NCI-H2227 treated with DMSO at 0.1 percent for 48 hours (cell line): ENCODE measurements at places on chromosomes 16 and 17.

DNA sequence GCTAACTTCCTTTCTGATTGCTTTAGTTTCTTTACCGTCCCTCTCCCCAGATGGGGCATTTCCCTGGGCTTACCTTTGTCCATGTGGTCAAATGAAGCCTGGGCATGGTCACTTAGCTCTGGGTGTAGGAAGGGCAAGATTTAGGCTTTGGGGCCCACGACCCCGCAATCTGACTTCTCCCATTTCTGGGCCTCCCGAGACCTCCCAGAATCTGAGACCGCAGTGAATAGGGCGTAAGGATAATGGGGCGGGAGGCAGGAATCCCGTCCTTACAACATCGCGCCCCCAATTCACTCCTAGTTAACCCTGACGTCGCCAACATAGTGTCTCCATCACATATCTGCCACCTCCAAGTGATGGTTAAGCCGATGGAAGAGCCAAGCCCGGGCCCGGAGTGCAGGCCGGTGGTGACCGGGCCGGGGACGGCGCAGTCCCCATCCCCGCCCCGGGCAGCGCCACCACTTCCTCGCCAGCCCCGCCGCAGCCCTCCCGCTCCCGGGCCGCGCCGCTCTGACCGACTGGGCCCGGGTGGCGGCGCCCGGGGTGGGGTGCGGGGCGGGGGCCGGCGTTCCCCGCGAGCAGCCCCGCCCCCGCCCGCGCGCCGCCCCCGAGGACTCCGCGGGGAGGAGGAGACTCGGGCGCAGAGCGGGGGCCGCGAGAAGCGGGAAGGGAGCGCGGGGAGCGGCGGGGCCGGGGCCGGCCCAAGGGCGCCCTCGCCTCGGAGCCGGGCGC lies at the start of gene RHBDL3:
RHBDL3 (plus strand) TSS at position 641 of the 732 bp plus-strand sequence. CDS start 358 bp downstream, outside the sequence.
- DNase-seq = no peak

DNA sequence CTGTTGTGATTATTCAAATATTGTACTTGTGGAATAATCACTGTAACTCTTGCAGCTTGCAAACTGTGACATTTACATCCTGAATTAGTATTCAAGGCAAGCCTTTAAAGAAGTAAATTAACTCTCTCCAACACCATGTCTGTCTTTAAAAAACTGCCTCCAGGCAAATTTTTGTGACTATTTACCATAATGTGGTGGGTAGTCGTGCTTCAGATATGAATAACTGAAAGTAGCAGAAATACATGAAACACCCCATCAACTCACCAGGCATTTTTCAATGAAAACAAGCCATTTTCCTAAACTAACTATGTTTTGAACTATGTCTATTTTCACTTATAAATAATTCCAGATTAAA lies 217.4 kb upstream of the PSMD7 start:
- no peak for DNase-seq

DNA sequence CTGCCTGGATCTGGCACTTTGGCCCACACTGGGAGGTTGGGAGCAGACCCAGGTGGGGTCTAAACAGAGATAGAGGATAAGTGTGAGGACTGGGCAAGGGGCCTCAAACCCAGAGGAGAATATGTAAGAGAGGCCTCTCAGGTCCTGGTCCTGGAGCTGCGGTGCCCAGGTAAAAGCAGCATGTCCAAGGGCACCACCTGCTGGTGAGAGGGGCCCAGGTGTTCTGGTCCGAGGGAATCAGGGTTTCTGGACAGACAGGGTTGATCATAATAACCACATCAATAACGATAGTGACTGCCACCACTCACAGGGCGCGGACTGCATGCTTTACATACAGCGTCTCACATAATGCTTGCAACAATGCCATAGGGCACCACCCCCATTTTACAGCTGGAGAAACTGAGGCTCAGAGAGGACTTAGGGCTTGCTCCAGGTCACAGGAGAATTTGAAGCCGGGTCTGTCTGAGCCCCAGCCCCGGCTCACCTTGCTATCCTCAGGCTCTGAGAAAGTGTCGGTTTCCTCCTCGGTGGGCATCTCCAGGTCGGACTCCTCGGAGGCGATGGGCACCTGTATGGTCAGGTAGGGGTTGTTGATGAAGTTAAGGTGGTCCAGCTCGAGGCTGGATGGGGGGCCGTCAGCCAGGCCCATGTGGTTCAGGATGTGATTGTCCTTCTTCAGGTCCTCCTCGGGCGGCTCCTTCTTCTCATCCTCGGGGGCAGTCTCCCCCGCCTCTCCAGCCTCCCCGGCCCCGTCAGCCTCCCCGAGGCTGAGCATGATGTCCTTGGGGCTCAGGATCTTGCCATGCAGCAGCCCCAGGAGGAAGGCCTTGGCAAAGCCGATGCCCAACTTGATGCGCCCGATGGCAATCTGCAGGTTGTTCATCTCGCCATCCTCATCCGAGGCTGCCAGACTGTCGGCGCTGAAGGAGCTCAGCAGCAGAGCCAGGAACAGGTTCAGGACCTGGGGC lies 19.1 kb upstream of the CD79B start:
- no peak for DNase-seq

DNA sequence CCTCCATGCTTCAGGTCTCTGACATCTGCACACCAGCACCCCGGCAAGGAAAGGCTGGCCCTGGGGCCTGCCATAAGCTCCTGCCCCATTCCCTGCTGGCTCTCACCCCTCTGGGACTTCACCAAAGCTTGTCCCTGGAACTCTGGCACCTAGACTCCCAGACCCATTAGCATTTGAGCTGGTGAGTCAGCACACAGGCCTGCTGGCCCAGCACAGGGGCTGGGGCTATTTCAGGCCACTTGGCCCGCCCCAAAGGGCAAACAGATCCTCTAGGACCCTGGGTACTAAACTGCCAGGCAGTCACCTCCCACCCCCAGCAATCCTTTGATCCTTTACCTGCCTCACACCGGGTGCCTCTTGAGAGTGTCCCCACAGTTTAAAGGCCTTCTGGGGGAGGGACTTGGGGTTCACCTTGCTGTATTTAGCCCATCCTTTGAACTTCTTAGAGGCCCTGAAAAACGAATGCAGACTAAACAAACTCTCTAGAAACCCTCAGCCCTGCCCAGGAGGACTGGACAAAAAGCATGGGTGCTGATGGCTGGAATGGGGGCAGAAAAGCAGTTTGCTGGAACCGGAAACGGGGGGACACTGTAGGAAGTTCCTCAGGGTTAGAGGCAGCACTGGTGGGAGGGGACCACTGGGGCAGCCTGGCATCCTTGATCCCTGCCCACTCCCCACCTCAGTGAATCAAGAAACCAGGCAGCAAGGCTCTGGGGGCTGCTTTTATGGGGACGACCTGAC lies 3.2 kb upstream of the SAMD14 start:
- DNase-seq = no peak

GRCh38 chr17:39973496-39973895 lies 7.1 kb upstream of the PSMD3 start:
- DNase-seq = no peak

DNA sequence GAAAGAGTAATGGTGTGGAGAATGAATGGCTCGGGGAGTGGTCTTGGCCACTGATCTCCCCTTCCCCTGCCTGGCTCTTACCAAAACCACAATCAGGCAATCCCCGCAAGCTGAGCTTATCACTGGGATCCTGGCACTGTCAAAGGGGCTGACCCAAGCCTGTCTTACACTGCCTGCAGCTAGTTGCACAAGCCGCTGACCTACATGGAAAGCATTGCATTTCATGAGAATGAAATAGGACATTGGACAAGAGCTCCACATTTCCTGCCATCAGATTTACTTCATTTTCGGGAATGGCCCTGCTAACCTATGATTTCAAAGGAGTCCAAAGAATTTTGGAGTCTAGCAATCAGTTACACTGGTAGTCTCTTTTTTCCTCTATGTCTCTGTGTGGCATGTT lies 146.4 kb downstream of the PCTP start:
- no peak for DNase-seq

DNA sequence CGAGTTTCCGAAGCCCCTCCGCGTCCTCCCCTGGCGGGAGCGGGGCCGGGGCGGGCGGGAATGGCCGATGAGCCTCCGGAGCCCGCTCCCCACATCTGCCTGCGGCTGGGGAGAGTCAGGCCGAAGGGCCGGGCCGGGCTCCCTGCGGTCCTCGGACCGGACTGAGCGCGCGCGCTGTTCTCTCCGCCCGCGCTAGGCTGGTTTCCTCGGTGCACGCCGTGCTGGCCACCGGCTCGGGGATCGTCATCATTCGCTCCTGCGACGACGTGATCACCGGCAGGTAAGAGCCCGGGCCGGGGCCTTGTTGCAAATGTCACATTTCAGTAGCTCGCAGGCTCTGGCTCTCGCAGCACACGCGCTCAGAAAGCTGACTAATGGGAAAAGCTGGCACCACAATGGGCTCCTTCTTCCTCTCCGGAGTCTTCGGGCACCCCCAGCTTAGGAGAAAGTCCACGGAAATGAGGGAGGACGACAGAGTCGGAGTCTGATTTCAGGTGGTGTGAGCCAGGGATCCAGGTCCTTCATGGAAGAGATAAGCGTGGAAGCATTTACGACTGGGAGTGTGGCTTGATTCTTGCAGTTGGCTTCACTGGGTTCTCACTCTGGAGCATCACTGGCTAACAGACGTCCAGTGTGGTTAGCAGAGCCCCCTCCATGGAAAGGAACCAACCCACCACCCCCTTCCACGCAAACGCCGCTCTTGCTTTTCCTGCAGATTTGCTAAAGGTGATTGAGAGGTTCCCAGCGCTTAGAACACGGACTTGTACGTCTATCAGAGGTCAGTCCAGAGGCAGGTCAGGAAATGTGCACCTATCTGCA lies 715 bp downstream of the TLCD3A start:
- DNase-seq = no peak

GRCh38 chr17:17448076-17448475 lies 28.7 kb upstream of the MED9 start:
- no peak for DNase-seq

DNA sequence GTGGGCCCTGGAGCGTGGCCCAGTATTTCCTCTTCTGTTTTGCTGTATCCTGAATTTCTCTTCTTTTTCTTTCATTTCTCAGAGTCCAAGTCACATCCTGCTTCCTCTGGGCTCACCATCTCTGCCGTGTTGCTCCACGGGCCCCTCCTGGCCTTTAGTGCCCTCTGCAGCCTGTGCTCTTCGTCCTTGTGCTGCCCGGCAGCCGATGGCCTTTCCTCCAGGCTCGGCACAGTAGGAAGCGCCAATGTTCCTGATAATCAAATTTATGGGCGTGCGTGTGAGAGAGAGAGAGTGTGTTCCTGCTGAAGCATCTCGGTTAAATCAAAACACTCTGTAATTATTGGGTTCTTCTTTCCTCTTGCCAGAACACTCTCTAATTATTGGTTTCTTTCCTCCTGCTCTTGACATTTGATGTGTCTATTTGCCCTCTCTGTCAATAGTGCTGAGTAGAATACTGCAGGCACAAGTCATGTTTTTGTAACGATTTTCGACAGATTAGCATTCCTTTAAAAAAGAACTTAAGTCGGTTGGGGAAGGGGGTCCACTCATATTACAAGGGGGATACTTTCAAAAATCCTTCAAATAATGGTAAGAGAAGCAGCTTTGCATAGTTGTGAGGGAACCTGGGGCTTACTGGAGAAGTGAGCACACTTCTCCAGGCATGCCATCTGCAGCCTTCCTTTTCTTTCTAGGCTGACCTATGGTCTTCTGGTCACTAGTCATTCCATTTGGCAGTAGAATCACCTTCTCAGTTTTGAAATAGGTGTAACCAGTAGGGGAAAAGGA lies 126.6 kb downstream of the RPTOR start:
- DNase-seq = peak; percentile 97

DNA sequence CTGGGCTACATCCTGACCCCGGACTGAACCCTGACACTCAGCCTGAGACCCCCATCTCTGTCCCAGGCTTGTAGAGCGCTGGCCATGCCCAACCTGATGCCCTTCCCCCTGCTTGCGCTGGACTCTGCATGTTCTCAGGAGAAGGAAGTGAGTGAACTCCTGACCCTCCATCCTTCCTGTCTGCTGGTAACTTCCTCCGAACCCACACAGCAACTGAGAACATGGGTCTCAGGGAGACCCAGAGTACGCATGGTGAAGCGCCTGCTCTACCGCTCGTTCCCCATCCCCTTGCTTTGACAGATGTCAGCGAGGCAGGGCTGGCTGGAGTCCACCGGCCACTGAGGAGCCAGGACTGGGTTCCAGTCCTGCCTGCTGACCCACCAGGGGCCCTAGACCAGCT lies 6.1 kb downstream of the CAMKK1 start:
- no peak for DNase-seq

GRCh38 chr17:67245073-67245693 lies at the start of gene HELZ:
TSS of gene HELZ (minus strand) at chr17:67245196. CDS start at chr17:67218804, 26,392 bp downstream.
- DNase-seq = peak; percentile 67

DNA sequence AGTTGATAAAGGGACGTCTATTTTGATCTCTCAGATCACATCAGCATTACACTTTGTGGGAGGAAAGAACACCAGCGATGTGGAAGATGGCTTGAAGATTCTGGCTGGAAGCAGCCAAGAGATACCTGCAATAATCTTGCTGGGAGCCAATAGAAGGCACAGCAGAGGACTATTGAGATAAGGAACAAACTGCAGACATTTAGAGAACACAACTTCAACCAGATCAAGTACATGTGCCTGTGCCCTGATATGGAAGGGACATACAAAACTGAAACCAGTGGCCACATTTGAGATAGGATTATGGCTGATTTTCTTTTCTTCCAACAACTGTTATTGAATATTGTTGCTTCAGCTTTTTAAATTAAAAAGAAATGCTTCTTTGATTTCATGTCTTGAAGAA lies 18.6 kb upstream of the PSMD7 start:
- no peak for DNase-seq

GRCh38 chr16:54359081-54359480 lies 72.5 kb upstream of the IRX3 start:
- no peak for DNase-seq

DNA sequence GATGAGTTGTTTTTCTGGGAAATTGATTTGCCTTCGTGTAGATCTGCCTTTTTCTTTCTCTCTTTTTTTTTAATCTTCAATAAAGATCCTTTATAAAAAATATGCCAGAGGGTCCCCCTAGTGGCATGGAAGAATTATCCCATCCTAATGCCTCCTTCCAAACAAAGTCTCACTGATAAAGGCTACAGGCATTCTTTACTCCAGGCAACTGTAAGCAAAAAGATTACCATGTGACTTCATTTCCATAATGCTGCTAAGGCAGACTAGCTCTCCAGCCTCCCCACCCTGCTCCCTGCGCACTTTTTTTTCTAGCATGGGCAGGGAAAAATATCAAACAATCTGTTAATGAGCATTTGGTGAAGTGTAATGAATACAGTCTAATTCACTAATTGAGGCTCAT lies 220.2 kb upstream of the CDH8 start:
- no peak for DNase-seq

DNA sequence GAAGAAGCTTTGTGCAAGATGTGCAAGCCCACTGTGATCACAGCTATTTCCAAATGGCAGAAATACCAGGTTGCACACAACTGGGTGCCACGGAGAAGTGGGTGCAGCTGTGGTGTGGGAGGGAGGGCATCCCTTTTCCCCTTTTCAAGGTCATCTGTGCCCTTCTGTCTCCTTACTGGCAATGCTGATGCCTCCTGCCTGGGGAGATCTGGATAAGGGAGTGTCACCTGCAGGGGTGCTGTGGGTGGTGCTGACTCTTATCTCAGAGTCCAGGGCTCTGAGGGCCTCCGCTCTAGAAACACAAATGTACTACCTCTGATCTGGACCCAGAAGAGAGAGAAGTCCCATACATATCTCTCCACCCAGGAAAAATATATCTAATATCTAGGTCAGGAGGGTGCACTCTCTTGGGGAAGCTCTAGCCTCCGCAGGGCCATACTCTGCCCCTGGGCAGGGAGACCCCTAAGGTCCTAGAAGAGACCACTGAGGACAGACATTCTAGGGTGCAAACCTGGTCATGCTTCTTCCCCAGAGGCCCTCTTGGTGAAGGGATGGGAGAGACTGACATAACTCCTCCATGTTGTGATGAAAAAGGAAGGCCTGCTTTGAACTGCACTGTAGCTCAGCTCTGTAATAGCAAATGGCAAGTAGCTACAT lies 18.5 kb downstream of the NPRL3 start:
- DNase-seq = no peak

GRCh38 chr17:64497565-64498035 lies 746 bp upstream of the POLG2 start:
- no peak for DNase-seq
